Ammon's horn (tissue), 1 donor: ENCODE measurements at places on chromosomes 4 and X.
A peak's percentile ranks its signal among the peaks of the same experiment; 100 is the strongest.

GRCh38 chrX:9149501-9150245, 115.7 kb upstream of the FAM9B start:
- no peak for DNase-seq

GRCh38 chr4:159542296-159542695, 439.4 kb downstream of the RAPGEF2 start:
- DNase-seq, result no peak

- DNase-seq, result no peak
Observed at GRCh38 chr4:40020221-40020620, 36.4 kb upstream of the N4BP2 start.

DNA sequence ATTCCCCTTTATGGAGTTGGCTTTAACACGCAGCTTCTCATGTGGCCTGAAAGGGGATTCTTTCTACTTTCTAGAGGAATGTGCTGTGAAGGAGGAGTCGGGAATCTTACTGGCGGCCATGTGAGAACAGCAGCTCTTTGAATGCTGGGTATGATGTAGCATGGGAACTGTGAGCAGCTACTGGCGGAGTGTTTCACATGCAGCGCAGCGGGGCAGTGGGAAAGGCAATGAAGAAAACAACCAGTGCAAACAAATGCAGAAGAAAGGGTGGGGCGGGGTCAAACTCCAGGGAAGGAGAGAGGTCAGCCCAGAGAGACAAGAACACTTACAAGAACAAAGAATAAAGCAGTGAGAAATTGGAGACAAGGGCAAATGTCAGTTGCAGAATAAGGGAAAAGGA, 363.8 kb upstream of the FTHL17 start:
- peak; percentile 43 for DNase-seq

GRCh38 chrX:3435057-3435456, 88.6 kb upstream of the MXRA5 start:
- DNase-seq, result no peak

DNA sequence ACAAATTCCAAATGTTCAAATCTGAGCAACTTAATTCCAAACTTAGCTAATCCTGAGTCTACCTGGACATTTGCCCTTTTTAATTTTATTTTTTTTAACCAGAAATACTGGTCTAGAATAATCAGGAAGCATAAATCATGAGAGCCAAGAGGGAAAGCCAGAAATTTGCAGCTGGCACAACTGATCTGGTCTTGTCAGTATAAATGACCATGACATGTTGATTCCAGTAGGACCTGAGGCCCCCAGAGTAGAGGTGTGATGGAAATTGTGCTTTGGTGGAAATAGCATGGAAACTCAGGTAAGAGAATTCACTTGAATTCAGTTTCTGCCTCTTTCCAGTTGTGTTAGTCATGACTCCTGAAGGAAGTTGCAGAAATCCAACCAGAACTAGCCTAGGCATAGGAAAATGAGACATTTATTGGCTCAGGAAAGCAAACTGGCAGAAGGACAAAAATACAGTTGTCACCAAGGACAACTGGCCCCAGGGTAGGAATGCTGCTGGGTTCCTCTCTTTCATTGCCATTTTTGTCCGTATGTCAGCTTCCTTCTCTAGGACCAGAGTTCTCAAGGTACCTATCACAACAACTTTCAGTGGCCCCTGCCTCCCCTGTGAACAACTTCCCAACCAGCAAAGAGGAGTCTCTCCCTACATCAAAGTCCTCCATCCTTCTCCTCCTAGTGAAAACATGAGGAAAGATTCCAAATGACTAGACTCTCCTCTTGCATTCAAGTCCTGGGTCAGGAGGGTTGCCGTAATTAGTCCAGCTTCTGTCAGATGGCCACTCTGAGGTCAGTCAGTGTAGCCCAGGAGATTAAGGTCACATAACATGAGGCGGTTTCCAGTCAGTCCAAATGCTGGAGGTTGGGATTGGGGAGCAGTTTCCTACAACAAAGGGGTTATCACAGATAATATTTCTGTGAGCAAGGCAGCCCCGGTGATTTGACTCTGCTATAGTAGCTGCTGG, 29.3 kb upstream of the MYOZ2 start:
- DNase-seq, result no peak

DNA sequence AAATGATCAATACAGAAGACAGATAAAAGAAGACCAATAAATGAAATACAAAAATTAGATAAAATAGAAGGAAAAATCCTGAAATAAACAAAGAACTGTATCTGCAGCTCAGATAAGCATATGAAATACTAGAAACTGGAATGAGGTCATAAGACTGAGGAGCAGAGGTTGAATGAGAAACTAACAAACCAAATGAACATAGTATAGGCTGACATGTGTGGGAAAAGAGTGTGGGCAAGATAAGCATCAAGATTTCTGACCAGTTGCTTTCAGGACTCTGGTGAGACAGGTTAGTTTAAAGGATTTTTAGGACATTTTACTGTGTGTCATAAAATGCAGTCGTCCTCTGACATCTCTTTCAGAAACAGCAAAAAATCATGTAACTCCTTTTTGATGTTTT, 2073.2 kb upstream of the TENM3 start:
- no peak for DNase-seq

GRCh38 chr4:107718351-107718965, 1.6 kb downstream of the PAPSS1 start:
- DNase-seq, result no peak

DNA sequence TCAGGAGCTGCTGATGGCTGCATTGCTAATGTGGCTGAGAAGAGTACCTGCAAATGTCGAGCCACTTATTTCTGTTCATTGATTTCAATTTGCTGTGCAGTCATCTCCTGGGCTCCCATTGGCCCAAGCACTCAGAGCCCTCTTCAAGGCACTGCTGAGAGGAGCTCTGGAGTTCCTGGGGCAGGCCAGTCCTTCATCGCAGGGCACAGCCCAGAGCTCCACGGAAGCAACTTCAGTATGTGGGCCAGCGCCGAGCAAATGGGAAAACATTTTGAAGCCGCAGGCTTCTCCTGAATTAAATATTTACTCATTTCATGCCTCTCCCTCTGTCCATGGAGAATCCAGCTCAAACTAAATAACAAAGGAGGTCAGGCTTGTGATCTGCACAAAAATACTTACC, 383.3 kb downstream of the BCOR start:
- no peak for DNase-seq

DNA sequence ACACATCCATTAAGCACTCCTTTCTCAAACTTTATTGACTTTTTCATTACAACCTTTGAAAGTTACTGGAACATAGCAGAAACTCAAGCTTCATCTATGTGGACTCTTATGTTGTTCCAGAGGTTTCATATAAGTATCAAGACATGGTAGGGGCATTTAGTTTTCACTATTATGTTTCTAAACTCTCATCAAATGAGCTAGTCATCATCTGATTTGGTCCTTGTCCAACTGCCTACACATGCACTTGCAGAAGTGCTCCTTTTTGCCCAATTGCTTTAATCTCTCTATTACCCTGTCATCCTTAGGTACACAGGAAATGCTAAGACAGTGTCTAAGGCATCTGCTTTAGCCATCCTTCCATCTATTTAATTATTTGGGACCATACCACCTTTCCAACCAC, 42.2 kb upstream of the EPGN start:
- no peak for DNase-seq

GRCh38 chr4:114599231-114599902, 760 bp downstream of the UGT8 start:
- no peak for DNase-seq

DNA sequence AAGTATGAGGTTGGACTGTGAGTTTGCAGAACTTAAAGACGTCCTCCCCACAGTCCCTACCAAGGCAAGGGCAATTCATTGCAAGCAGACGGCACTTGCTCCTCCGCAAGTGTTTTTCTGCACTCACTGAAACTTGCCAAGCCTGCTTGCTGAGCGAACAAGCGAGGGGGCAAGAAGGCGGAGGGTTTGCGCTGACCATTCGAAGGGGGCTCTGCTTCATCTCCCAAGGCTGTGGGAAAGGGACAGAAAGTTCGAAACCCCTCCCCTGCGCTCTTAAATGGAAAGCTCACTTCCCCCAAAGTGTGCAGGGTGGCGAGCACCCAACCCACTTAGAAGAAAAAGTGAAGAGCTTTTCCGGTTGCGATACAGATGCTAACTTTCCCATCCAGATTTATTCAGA, 1.4 kb downstream of the MID1 start:
- peak; percentile 21 for DNase-seq

DNA sequence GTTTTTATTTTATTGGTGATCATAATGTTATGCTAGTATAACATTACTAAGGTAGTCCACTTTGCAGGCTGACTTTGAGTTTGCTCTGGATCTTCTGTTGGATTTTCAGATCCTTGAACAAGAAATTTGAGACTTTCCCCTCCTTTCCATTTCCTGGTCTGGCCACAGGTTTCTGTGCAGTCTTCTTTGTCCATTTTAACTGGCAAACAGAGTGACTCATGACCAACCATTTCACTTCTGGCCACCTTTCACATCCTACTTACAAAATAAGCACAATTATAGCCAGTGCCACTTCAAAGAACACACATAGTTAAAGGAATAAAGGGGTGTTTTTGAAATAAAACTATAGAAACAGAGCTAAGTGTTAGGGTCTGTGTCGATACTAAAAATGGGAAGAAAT, 8.4 kb downstream of the ANK2 start:
- no peak for DNase-seq

DNA sequence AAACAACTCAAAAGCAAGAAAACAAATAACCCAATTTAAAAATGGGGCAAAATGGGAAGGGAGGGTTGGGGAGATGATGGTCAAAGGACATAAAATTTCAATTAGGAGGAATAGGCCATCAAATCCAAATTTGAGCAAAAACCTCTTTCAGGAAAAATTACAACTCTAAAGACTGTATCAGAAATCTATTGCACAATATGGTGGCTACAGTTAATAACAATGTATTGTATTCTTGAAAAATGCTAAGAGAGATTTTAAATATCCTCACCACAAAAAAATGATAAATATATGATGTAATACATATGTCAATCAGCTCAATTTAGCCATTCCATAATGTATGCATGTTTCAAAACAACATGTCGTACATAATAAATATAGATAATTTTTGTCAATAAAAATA, 60.7 kb downstream of the RELL1 start:
- DNase-seq, result no peak

DNA sequence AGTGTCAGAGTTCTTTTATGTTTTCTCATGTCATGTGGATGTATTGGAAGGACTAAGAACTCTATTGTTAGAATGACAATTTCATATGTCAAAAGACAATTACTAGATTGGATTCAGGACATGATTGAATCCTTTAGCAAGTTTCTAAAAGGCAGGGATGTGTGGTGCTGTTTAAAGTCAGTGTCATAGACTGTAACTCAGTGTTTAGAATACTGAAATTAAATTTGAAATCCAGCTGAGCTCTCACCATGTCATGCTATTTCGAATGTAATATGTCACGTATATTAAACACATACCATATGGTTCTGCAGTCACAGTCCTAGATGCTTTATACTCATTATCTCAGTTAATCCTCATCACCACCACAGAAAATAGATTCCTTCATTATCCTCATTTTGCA, 7.8 kb downstream of the GUCY1B1 start:
- DNase-seq, result no peak

DNA sequence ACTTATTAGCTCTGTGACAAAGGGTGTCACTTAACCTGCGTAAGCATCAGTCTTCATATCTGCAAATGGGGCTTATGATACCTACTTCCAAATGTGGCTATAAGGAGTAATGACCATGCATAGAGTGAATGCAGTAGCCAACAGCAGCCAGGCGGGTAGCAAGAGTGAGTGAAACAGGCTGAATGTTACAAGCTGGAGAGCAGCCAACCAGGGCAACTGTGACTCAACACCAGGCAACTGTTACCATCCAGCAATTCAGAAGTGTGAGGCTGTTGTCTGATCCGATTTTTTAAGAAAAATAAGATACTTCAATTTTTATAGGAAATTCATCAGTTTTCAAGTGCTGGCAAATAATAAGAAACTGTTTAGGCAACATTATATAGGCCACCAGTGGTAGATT, 270.2 kb upstream of the TAPT1 start:
- peak; percentile 69 for DNase-seq

- DNase-seq, result no peak
Observed at GRCh38 chr4:137076908-137077307, 455.4 kb downstream of the PCDH18 start.

DNA sequence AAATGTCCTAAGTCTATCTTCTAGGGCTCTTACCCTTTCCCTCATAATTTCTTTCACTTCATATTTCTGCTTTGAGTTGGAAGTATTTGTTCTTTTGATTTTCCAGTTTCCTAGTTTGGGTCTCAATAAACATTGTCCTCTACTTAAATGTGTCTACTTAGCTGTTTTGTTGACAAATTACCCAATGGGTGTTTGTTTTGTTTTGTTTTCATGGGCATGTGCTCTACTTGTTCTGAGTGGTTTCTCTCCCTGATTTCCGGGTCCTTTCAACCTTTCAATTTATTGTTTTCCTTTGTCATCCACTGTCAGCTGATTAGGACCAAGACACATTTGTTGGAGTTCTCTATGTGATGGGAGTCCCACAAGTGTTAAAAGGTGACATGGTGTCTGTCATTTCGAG, 1181.4 kb downstream of the RPA4 start:
- no peak for DNase-seq

GRCh38 chr4:124433044-124433443, 279.5 kb downstream of the ANKRD50 start:
- DNase-seq, result no peak

DNA sequence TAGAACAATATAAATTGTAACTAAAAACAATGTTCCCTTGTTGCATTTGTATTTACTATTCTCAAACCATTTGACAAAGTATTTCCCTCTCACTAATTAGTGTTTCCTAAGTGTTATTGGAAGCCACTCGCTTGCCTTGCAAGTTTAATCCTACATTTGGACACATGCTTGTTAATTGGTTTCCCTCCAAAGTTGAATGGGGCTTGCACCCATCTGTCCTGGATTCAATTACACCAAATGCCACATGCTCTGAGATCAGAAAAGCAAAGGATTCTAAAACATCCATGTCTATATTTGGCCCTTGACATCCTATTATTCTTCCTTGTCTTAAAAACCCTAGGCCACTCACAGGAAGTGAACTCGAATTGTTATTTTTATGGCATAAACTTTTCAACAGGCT, 146.6 kb downstream of the AMELX start:
- DNase-seq, result no peak

DNA sequence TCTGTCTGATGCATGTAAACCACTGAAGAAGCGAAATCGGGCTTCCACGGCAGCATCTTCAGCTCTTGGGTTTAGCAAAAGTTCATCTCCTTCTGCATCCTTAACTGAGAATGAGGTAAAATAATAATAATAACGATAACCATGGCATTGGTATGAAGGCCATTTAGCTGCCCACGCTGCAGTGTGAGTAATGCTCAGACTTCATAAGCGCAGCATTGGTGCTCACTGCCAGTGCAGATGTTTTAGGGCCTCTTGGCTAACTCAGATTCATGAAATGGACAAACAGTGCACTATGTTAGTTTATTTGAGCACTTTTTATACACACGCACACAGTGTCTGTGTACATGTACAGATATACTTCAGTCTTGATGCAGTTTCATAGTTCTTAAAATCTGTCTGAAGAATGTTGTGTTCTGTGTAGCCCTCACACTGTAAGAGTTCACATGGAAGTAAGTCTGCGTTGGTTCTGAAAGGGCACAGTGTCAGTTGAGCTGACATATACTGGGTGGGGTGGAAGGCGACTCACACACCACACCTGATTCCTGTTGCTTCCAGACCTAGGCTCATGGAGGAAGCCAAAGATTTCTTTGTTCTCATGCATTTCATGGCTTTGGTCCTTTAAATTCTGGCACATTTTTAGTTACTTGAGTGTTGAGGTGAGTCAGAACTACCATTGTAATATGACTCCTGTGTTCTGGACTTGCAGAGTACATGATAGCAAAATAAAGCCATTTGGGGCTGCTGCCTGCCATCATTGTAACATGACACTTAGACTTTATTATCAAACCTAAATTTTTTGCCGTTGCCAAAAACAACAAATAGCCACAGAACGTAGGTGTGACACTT, 68.7 kb downstream of the NSD2 start:
- DNase-seq, result no peak

- DNase-seq, result no peak
Observed at GRCh38 chr4:82358847-82359246, 14.9 kb downstream of the HNRNPD start.
